ENCODE measurements at places on chromosomes 7 and 10. TPM values are rescaled to one million over a fixed set of nuclear protein-coding genes. Genes with fewer than 3 reads are reported as not detected.
A peak's percentile ranks its signal among the peaks of the same experiment; 100 is the strongest.

Gene MUC12
- polyA plus RNA-seq: 2.6 TPM

Gene CNOT4
- polyA plus RNA-seq: 33.1 TPM

- no peak for DNase-seq
Observed at GRCh38 chr7:110534241-110534931, 556.5 kb upstream of the LRRN3 start.

DNA sequence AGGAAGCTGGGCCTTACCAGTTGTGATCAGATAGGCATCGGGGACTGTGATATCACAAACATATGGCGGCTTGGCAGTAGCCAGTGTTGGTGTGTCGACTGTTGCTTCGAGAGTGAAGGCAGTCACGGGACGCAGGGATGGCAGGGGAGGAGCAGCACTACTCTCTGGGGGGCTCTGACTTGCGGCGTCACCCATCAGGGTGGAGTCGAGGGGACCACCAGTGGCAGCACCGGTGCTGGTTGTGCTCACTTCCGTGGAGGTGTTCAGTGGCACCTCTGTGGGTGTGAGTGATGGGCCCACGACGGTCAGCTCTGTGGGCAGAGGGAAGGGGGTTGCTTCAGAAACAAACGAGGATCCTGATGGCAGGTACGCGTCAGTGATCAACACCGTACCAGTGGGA, 64.5 kb downstream of the KIAA1549 start:
- no peak for DNase-seq

Gene WNT8B
- polyA plus RNA-seq: 0.12 TPM

Gene TMEM176A
- polyA plus RNA-seq: 6.4 TPM

DNA sequence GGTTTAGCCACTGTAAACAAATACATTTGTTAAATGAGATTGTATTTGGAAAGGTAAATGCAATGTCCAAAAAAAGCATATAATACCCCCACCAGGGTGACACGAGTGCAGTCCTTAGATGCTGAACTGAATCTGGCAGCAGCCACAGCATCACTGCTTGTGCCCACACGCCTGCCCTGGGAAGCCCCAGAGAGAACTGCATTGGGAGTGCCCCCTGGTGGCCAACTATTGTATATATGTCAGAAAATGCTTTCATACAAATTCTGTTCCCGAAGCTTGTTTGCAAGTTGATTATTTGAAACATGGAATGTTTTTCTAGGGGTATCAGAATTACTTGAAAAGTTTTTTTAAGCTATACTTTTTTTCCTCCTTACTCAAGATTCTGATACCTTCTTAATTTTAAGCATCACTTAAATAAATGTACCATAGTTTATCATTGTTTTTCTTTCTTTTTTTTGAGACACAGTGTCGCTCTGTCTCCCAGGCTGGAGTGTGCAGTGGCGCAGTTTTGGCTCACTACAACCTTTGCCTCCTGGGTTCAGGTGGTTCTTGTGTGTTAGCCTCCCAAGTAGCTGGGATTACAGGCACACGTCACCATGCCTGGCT, 50.1 kb downstream of the LANCL2 start:
- peak; percentile 60 for DNase-seq

Gene CYP26C1
- polyA plus RNA-seq: 0.06 TPM

DNA sequence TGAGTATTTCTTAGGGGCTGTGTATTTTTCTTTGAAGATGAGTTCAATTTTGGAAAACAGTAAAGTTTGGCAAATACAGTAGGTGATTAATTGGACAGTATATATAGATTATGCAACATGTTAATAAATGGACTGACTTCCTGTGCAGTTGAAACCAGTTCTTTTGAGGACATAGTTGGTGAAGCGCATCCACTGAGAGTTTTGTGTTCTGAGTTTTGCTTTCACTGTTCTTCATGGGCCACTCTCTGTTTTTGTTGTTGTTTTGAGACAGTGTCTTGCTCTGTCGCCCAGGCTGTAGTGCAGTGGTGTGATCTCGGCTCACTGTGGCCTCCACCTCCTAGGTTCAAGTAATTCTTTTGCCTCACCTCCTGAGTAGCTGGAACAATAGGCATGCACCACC, 109.0 kb downstream of the SDHAF3 start:
- DNase-seq: no peak

DNA sequence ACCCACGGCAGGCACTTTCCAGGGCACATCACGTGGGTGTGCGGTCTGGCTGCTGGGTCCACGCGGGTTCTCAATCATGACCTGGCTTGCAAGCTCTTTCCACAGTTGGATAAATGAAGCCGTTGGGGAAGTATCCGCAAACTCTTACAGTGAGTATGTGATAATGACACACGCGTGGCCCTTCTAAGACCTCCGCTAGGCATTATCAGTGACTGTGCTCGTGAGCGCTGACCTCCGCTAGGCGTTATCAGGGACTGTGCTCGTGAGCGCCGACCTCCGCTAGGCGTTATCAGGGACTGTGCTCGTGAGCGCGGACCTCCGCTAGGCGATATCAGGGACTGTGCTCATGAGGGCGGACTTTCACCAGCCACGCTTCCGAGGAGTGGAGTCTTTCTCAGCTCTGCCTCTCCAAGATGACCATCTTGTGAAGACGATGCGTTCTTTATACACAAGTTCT, 107.0 kb downstream of the WDR37 start:
- DNase-seq: no peak

Gene DOCK1
- polyA plus RNA-seq: 54.9 TPM

DNA sequence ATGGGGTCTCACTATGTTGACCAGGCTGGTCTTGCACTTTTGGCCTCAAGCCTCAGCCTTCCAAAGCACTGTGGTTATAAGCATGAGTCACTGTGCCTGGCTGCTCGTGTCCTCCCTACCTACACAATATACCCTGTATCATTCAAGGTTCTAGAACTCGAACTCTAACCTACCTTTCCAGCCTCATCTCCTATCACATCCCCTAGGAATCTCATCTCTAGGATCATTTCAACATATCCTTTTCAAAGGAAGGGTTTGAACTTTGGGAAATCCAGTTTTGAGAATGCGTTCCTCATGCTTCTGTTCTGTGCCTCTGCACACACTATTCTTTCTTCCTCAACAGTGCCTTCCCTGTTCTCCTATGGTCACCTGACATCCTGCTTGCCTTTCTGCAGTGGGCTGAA, 87.8 kb upstream of the RHEB start:
- no peak for DNase-seq

- no peak for DNase-seq
Observed at GRCh38 chr7:108067844-108068243, 62.3 kb downstream of the LAMB4 start.

DNA sequence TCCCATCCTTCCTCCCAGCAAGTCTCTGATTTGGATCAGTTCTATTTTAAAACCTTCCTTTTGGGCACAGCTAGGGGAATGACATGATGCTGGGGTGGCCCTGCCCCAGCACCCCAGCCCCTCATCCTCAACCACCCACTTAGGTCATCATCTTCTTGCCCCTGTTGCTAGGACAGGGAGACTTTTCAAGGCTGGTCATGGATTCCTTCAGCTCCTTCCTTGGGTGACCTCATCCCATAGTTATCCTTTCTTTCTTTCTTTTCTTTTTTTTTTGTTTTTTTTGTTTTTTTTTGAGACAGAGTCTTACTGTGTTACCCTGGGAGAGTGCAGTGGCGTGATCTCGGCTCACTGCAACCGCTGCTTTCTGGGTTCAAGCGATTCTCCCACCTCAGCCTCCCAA, 127.2 kb downstream of the WDFY4 start:
- DNase-seq: no peak

DNA sequence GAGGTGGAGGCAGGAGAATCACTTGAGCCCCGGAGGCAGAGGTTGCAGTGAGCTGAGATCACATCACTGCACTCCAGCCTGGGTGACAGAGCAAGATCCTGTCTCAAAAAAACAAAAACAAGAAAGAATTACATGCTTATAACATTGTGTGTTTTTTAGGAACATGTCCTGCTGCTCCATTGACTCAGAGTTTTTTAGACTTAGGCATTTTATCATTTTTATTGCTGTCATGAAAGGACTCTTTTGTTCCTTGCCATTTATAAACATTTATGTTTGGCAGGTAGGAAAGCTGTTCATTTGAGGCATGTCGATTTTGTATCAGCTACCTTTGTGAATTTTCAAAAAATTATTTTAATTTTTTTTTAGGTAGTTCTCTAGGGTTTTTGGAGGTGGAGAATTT, 20.3 kb downstream of the COL26A1 start:
- no peak for DNase-seq

Gene STK32C
- 10.0 TPM for polyA plus RNA-seq

Gene HMX3
- polyA plus RNA-seq: not detected

- no peak for DNase-seq
Observed at GRCh38 chr7:123220396-123220795, 20.6 kb upstream of the SLC13A1 start.

DNA sequence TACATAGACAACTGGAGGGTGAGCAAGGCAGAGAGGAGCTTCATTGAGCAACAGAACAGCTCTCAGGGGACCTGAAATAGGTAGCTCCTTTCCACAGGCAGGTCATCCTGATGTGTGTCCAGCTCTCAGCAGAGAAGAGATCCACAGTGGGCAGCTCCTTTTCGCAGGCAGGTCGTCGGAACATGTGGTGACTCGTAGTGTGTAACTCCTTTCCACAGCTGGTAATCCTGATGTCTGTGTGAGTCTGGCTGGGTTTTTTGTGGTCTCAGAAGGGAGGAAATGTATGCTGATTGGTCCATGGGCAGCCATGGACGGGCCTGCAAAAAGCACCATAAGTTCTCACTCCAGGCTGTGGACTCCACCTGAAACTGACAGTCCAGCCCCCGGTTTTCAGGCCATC, 24.4 kb upstream of the TES start:
- no peak for DNase-seq

GRCh38 chr7:4166807-4167206, 515.3 kb upstream of the FOXK1 start:
- DNase-seq: no peak

DNA sequence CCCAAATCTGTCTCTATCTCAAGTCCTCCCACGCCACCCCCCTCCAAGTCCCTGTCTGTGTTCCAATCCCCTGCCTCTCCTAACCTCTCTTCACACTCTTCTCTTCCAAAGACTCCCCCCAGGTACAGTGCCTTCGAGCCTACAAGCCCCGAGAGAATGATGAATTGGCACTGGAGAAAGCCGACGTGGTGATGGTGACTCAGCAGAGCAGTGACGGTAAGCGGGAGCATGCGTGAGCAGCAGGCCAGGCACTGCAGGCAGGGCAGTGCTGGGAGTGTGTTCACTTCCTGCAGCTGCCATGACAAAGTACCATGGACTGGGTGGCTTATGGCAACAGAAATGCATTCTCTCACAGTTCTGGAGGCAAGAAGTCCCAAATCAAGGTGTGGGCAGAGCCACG, 23.4 kb downstream of the ARHGEF5 start:
- DNase-seq: no peak

DNA sequence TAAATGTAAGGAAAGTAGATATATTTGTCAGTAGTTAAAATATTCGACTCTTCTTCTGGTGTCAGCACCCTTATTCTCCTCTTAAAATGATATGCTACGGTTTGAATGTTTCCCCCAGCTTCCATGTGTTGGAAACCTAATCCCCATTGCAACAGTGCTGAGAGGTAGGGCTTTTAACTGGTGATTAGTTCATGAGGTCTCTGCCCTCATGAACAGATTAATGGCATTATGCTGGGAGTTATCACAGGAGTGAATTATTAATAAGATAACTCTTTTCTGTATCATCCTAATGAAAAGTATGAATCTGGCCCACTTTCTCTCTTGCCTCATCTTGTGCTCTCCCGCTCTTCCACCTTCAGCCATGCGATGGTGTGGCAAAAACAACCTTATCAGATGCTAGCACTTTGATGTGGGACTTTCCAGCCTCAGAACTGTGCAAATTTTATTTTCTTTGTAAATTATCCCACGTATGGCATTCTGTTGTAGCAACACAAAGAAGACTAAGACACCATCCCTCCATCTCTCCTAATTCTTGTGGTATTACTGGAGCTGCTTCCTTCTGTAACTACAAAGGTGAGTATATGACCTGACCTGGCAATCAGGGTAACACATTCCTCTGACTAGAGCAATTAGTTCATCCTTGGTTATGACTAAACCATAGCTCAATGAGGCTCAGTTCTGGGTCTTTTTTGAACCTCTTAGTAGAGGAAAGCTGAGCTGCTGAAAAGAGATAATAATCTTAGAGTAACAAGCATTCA, 171.1 kb upstream of the TMEM196 start:
- no peak for DNase-seq

GRCh38 chr10:486666-487322, 202.7 kb downstream of the DIP2C start:
- no peak for DNase-seq

GRCh38 chr10:124308056-124308645, 110.6 kb downstream of the OAT start:
- DNase-seq: no peak

DNA sequence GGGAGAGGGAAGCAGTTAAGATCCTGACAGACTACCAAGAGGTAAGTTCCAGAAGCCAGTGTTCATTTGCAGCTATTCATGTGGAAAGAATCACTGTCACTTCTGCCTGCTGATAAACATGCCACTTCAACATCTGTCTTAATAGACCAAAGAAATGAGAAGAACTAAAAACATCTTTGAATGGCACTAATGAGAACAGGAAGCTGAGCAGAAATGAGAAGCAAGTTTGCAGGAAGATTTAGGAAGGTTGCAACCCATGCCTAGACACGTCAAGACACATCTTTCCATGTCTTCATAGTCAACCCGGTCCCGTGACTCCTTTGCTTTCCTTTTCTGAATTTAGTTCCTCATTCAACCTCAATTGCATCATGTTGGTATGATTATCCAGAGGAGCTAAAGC, 180.0 kb downstream of the PDE1C start:
- DNase-seq: no peak

Gene LAMB4
- polyA plus RNA-seq: 0.28 TPM

GRCh38 chr10:132560241-132560731, 22.7 kb downstream of the INPP5A start:
- DNase-seq: no peak

Data from right lung (tissue), 10 donors.